ENCODE measurements at places on chromosomes 1 and 21.

DNA sequence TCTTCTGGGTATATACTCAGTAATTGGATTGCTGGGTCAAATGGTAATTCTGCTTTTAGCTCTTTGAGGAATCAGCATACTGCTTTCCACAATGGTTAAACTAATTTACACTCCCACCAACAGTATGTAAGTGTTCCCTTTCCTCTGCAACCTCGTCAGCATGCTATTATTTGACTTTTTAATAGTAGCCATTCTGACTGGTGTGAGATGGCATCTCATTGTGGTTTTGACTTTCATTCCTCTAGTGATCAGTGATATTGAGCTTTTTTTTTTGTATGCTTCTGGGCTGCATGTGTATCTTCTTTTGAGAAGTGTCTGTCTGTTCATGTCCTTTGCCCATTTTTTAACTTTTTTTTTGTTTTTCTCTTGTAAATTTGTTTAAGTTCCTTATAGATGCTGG is 279.4 kb downstream of the PTGER3 start:
- no peak for DNase-seq

DNA sequence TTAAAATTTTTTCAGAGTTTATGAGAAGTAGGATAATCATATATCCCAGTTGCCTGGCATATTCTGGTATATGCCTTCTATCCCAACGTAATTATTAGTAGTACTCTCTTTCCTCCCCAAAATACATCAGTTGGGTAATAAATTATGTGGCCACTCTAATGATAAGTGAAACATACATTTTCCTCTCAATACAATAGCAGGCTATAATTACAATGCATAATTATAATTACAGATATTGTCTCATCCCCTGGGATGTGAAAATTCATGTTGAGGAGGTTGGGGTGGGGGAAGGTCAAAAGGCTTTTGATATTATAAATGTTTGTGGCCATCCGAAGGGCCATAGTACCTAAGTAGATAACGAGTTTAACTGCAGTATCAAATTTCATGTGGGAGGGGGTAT is 277.1 kb downstream of the ST6GALNAC3 start:
- no peak for DNase-seq

GRCh38 chr1:74652711-74653139 is 20.9 kb downstream of the ERICH3 start:
- DNase-seq = no peak

- no peak for DNase-seq
These were observed 13.0 kb upstream of the RNF19B start for GRCh38 chr1:32977546-32978087.

GRCh38 chr21:45326891-45327440 is 39.3 kb upstream of the POFUT2 start:
- DNase-seq = no peak
